ENCODE measurements at places on chromosomes 5 and 9.

- no peak for DNase-seq
Measured at GRCh38 chr5:38045446-38045845, 205.6 kb upstream of the GDNF start.

DNA sequence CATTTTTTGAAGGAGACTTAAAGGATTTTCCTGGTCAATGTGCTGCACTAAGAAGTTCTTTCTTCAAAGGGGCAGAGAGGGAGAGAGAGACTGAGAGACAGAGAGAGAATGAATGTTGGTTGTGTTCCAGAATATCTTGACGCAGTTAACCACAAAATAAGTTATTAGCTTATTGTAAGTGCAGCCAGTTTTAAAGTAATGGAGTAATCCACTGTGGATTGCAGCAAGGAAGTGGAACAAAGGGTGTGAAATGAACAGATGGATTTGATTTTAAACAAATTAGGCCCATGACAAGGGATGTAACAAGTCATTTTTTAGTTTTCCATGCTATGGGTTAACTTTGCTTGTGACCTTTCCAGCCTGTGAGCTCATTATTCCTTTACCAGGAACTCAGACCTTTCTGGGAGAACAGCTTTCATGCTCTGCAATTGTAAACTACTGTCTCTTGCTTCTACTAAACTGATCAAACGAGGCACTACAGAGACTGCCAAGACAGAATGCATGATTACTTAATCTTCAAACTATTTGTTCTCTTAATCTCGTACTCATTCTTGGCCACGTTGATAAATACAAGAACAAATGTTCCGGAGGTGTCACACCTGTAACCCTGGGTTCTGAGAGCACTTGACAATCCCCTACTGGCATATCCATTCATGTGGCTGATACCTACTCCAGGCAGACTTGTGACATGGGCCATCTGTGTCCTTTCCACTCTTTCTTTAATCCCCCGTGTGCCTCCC lies 131.1 kb downstream of the TLE1 start:
- DNase-seq: no peak

GRCh38 chr5:89199306-89199705 lies 316.3 kb upstream of the MEF2C start:
- DNase-seq: no peak

DNA sequence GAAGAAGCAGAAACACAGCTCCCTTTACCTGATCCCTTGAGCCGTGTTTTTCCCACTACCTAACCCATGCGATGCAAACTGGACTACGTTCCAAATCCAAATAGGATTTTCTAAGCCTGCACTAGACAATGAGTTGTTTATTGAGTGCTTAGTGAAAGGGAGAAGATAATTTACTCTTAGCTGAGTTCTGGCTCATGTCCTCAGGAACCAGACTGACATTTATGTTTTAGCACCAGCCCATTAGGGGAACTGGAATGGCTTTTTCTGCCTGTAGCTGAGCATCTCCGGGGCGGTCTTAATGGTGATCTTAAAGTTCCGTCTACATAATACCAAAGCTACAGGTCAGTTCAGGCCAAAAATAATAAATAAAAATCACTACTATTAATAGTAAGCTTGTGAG lies 81.5 kb downstream of the SH3TC2 start:
- no peak for DNase-seq

- no peak for DNase-seq
Measured at GRCh38 chr9:76465442-76466298, 6.7 kb downstream of the GCNT1 start.

DNA sequence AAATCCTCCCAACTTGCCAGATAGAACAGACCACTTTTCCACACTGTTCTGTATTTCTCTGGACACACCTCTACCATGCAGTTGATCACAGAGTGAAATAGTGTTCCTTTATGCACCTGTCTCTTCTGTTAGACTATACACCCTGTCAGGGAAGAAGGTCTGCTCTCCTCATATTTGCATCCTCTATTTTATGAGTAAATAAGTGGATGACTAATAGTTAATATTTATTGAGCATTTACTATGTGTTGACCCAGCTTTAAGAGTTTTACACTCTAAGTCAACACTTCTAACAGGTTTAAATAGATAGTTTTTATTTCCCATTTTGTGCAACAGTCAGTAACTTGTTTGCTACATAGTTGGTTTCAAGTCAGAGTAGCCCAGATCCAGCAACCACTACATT lies 452.8 kb upstream of the MPDZ start:
- no peak for DNase-seq

- no peak for DNase-seq
Measured at GRCh38 chr9:7944572-7944971, 145.0 kb upstream of the DMAC1 start.

DNA sequence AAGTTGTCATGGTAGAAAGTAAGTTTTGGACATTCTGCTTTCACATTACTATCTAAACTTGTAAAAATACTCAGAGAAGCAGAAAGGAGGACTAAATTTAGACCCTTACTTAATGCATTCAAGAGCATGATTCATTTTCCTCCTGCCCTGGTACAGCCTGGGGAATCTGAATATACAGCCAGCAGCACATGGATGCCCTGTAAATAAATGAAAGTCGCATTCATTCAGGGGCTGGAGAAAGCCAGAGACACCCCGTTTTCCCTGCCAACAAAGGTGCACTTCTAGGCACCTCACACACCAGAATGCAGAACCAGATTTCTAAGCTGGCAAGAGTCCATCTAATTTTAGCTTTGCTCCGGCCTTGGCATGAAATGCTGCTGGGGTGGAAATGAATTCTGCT lies 172.7 kb upstream of the KLF9 start:
- no peak for DNase-seq

- DNase-seq: peak; percentile 52
Measured at GRCh38 chr9:126558051-126558665, 55.6 kb upstream of the LMX1B start.

- no peak for DNase-seq
Measured at GRCh38 chr5:98942847-98943246, 14.0 kb upstream of the CHD1 start.

- no peak for DNase-seq
Measured at GRCh38 chr9:116345817-116346216, 192.2 kb downstream of the PAPPA start.

GRCh38 chr9:135487281-135488012 lies 7.9 kb downstream of the PPP1R26 start:
- no peak for DNase-seq

DNA sequence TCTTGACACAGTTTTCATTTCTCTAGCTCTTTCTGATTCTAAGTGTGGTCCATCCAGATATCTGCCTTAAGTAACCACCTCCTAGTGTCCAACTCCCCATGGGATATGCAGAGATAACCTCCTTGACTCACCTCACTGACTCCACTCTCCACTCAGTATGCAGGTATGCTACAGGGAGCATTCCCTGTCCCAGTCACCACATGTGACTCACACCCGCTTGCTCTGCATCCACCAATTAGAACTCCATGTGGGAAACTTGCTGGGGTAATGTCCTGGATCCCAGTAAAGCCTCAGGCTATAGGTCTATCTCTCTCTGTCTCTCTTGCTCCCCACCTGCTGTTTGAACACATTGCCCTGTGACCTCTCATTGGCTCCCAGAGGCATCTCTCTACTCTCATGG lies 563.9 kb downstream of the HTR1A start:
- DNase-seq: no peak

DNA sequence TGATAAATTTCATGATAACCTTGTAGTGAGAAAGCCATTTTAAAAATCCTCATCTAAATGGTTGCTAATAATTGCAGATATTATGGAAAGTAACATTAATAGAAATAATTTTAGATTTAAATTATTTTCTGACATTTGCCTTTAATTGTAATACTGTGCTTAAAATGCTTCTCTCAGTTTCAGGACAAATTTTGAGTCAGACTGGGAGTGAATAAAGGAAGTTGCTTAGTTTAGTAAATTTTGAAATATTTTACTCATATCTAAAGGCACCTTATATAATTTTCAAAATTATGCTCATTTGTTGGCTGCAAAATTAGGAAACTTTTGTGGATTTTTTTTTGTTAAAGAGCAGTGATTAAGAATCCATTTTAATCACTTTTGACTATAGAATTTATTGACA lies 93.8 kb downstream of the CSNK1G3 start:
- DNase-seq: no peak

GRCh38 chr9:126813072-126813471 lies 8.2 kb downstream of the ZBTB43 start:
- DNase-seq: no peak

- no peak for DNase-seq
Measured at GRCh38 chr9:967903-968641, 8.4 kb upstream of the DMRT3 start.

GRCh38 chr5:61200582-61201155 lies 38.4 kb upstream of the SMIM15 start:
- no peak for DNase-seq

DNA sequence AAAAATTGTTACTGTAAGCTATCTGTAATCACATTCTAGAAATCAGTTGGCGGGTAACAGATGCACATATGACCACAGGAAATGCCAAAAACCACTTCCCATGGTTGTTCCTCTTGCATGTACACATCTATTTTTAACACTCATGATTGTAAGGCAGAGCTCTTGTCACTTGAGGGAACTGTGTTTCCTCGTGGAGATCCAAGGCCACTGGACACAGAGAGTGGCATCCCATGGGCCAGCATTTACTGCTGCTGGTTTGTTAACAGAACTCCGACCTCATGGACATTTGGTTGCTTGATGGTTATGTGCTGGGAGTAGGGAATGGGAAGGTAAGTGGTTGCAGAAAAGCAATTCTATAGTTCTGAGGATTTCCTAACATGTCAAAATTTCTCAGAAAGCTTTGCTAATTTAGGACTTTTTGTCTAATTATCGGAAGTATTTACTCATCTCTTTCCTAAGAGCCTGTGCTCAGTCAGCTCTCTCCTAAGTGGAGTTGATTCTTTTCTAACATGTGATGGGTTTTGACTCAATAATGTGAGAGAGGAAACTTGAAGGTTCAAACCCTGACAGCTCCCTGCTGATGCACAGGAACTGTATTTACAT lies 202.0 kb upstream of the NR3C1 start:
- no peak for DNase-seq

DNA sequence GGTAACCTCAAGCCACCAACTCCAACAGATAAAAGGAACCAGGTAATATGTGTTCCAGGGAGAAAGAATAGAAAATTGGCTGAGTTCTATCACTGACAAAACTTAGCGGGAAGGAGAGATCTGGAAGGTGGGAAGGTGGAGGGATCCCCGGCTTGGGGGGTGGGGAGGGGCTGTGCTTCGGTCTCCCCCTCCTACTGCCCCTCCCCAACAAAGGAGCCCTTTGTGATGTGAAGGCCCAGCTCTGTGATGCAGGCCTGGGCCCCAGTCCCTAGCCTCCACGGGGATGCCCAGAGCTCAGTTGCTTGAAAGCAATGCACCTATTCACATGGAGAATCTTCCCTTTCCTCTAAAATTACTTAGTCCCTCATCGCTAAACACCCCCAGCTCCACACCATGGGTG lies 4.4 kb upstream of the ZNF484 start:
- DNase-seq: no peak

- no peak for DNase-seq
Measured at GRCh38 chr5:42811591-42812446, at the start of gene SELENOP. TSS of gene SELENOP (minus strand) at chr5:42811892. CDS start at chr5:42808353, 3,539 bp downstream.

DNA sequence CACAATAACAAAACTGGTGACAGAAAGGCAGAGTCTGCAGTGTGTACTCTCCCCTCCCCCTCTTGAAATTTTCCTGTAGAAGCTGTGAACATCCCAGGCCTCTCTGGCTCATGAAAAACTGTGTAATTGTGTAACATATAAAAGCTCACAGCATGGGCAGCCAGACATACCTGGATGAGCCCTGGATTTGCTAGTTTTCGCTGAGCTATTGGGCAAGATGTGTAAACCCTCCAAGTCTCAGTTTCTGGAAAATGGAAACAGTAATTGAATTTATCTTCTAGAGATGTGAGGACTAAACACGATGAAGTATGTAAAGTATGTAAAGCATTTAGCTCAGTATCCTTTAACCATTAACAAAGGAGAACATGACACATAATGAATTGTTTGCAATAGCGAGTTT lies 143.2 kb upstream of the ANKH start:
- no peak for DNase-seq

DNA sequence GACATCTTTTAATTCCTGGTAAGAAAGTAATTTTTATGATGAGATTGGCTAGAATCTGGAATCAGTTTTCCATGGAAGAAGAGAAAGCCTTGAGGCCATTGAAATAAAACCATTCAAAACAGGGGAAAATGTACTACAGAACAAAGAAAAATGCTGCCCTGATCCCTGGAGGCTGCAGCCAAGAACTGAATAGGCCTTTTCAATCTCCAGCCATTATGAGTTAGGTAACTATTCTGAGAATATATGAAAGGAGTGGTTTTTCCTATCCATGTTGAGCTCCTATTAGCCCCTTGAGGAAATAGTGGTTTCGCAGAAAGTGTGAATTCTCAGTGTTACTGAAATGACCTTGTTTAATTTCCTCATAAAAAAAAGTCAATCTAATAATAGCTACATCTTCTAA lies 408.5 kb upstream of the GRAMD2B start:
- no peak for DNase-seq

GRCh38 chr5:35789732-35790456 lies 66.8 kb upstream of the IL7R start:
- DNase-seq: no peak

DNA sequence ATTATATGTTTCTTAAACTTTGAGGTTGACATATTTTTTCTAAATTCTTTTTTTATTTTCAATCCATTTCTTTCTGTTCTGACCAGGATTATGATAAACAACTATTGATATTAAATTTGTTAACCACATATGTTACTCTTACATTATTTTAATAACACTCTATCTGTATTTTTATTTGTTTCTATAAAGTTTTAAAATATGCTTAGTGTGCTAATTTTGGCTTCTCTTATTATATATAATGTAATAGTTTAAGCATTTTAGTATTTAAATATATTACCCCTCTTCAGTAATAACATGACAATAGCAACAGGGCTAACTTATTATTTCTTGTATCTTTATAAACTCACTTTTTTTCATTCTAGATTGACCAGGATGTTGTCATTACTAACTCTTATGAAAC lies 137.8 kb downstream of the NIPBL start:
- no peak for DNase-seq
